ENCODE measurements at places on chromosomes 13 and 19. TPM values are rescaled to one million over a fixed set of nuclear protein-coding genes. Genes with fewer than 3 reads are reported as not detected.

Gene UPK1A
- not detected for polyA plus RNA-seq

Gene SGTA
- polyA plus RNA-seq: 102 TPM

Gene KLK15
- not detected for polyA plus RNA-seq

Gene LRRC63
- 0.87 TPM for polyA plus RNA-seq

Gene TNNT1
- not detected for polyA plus RNA-seq

Gene KASH5
- polyA plus RNA-seq: not detected

- no peak for DNase-seq
Measured at GRCh38 chr19:45135176-45135885, 25.5 kb downstream of the NKPD1 start.

DNA sequence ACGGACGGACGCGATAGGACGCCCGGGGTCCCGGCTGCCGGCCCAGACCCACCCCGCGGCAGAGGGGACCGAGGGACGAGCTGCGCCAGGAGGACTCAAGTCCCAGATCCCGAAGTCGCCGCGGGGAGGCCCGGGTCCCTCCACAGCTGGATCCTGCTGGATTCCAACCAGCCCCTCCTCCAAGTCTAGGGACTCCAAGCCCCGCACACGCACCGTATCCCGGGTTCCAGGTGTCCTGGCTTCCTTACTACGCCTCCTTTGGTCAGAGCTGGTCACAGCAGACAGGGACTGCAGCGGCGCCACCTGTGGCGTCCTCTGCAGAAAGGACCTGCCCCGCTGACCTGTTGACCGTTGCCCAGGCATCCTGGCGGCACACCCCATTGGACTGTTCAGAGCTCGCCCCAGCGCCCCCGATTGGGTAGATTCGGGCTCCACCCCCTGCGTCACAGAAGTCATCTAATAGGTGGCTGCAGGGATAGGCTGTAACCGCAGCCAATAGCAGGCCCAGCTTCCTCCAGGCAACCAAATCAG is 29.0 kb upstream of the ZNF709 start:
- no peak for DNase-seq

DNA sequence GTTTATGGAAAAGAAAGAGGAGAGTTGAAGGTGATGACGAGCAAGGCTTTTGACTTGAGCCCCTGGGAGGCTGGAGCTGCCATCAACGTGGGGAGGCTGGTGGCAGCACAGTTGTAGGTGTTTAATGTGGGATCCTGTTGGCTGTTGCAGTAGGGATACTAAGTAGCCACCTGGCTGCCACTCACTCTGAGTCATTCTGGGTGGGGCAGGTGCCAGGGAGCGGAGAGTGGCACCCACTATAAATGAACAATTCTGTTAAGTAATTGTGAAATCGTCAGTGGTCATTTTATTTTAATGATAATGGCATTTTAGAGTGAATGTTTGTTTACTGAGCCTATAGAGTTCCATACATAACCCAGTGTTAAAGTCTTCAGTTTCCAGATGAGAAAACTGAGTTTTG is 9.8 kb downstream of the ZNF317 start:
- DNase-seq: no peak

- no peak for DNase-seq
Measured at GRCh38 chr13:75723901-75724300, 87.8 kb downstream of the LMO7 start.

- DNase-seq: no peak
Measured at GRCh38 chr13:27728271-27728670, 64.0 kb upstream of the GSX1 start.

DNA sequence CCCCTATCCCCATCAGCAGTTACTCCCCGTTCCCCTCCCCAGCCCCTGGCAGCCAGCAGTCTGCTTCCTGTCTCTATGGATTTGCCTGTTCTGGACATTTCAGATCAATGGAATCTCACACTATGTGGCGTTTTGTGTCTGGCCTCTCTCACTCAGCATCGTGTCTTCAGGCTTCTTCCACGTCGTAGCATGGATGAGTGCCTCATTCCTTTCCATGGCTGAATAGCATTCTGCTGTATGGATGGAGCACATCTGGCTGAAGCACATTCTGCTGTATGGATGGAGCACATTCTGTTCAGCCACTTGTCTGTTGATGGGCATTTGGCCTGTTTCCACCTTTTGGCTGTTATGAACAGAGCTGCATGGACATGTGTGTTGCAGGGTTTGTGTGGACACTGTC is 29.5 kb downstream of the CRTC1 start:
- DNase-seq: no peak

DNA sequence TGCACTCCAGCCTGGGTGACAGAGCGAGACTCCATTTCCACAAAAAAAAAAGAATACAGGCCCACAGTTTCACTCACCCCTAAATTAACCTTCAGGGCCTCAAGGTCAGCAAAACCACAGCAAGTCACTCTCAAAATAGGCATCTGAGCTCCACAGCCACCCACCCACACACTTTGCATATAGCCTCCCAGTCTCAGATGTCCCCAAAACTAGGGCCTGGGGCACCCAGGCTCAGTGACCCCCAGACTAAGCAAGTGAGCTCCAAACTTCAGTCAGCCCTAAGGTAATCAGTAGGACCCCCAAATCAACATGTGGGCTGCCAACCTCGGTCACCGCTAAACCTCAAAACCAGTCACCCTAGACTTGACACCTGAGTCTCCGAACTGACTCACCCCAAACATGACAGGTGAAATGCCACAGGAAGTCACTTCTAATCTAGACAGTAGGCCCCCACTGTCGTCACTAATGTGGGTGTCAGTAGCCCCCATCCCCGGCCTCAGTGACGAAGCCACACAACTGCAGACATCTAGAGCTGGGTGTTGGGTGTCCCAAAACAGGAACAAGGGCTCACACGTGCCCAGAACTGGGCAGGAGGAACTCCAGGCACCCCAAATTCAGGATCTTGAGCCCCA is 13.9 kb downstream of the RABAC1 start:
- peak; percentile 94 for DNase-seq

GRCh38 chr13:97413694-97414093 is 20.3 kb upstream of the RAP2A start:
- no peak for DNase-seq

DNA sequence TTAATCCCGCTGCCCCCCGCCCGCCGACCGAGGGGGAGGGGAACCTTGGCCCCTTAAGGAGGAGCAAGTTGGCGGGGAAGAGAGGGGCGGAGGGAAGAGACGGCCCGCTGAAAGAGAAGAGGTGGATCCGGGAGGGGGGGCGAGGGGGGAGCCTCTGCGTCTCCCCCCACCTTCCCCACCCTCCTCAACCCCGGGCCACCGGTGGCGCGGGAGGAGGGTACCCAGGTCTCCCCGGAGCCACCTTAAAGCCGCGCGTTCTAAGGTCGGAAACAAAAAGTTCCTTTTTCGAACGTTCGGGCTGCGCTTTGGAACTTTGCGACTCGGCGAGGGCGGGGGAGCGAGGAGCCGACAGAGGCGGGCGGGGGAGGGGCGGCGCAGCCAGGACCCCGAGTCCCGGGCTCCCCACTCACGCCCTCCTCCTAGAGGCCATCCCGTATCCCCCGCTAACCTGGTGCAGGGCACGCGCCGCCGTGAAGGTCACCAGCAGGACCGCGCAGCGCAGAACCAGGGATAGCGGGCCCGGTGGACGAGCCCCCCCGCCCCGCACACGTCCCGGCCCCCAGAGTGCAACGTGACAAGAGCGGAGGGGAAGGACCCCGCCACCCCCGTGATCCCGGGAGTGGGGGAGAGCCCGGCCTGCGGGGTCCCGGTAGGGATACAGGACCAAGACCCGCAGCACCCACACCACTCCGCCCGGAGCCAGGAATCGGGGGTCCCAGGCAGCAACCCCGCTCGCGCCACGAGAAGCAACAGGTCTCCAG is 659 bp downstream of the ERF start:
- no peak for DNase-seq

DNA sequence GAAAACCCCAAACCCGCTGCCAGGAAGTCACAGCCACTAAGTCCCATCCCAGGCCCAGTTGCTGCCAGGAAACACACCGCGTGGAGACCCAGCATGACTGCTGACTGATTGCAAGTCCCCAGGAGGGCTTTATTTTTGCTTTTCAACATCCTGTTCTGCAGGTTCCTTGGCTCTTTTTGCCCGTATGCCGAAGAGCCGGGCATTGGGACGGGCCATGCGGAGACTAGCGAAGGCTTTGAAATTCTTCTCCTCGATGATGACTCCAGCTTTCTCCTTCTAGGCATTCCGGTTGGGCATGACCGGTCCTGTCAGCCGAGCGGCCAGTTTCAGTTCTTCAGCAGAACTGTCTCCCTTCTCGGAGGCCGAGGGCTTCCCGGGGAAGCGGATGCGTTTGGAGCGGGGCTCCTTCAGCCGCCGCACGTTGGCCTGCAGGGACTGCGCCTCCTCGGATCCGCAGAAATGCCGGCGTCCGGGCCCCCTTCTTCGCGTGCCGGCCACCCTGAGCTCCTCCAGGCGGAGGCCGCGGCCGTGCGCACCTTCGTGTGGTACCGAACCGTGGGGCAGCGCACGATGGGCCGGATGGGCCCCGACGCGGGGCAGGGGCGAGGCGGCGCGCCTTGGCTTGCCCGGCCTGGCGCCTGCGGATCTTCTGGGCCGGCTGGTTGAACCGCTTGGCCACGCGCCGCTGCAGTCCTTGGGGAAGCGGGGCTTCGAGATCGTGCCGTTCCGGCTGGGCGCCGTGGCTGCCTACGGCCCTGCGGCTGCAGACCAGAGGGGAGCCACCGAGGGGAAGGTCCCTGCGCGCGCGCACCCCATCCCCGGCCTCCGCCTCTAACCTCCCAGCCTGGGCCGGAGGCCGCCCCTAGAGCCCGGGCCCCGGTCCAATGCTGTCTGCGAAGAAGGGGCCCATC is 15.2 kb downstream of the ZSCAN5C start:
- DNase-seq: no peak

- DNase-seq: no peak
Measured at GRCh38 chr13:57409121-57409520, 222.4 kb upstream of the PCDH17 start.

DNA sequence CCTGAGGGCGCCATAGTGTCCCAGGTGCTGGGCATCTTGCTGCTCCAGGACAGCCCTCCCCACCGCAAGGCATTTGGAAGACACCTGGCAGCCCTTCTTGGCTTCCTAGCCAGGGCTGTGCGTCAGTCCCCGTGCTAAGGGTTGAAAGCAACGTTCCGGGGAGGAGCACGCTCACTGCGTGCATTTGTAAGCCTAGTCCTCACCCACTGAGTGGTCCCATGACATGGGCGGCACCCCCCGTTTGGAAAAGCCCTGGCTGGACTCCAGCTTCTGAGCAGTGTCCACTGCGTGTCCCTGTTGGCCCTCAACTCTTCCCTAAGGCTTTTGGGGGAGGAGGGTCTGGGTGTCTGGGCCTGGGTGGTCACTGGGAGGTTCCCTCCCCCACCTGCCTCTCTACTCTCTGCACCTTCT is 76.3 kb upstream of the GPR183 start:
- no peak for DNase-seq

DNA sequence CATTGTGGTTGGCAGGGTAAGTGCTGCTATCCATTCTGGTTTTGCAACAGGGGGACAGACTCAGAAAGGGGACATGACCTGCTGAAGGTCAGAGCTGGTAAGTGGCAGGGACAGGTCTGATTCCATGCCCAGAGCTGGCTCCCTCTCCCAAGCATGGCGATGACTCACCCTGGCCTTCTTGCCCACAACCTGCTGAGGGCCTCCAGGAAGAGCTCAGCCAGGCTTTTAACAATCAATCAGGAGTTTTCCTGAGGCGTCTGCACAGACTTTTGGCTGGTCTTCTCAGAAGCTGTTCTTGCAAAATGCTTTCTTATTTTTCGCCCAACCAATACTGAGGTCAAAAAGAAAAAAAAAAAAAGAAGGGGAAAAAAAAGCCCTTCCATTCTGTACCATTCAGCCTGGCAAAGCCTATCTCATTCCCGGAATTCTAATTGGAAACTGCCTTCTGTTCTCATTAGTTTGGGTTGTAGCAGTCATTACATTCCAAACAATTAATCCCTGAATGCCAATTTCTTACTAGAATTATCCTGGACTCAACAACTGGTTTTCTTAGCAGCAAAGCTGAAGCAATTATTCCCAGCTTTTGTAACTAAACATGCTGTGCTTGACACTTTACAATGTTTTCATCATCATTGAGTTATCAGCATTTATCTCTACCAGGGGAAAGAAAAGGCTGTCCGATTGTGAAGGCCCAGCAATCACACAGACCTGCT is 17.7 kb downstream of the SIAH3 start:
- DNase-seq: no peak

DNA sequence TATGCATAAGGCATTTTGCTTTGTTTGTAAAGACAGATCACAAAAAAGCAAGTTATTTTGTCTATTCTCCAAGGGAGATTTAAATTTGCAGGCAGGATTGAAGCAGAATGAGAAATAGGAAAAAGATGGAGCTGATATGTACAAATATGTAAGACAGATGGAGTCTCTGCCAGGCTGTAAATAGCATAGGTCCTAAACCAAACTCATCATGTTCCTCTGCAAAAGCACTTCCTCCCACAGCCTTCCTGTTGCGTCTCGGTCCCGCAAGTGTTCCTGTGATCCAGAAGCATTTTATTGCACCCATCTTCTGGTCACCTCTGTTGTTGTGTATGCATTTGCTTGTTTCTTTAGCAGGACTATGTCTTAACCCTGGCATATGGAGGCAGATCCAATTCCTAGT is 95.7 kb upstream of the CLDN10 start:
- DNase-seq: no peak

GRCh38 chr13:27406178-27406939 is 18.1 kb upstream of the GTF3A start:
- DNase-seq: no peak

DNA sequence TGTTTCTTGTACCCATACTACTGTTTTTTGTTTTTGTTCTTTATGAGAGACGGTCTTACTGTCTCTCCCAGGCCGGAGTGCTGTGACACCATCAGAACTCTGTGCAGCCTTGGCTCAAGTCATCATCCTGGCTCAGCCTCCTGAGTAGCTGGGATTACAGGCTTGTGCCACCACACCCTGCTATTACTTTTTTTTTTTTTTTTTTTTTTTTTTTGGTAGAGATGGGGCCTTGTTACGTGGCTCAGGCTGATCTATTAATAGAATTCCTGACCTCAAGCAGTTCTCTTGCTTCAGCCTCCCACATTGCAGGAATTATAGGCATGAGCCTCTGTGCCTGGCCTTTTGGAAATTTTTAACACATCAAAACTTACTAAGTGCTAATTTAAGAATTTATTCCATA is 2.9 kb upstream of the ZNF304 start:
- DNase-seq: no peak

GRCh38 chr19:18865973-18866799 is 29.8 kb downstream of the CERS1 start:
- DNase-seq: no peak

GRCh38 chr19:2820112-2820702 is 539 bp downstream of the ZNF554 start:
- no peak for DNase-seq

- no peak for DNase-seq
Measured at GRCh38 chr13:98769736-98770135, 17.3 kb upstream of the SLC15A1 start.

DNA sequence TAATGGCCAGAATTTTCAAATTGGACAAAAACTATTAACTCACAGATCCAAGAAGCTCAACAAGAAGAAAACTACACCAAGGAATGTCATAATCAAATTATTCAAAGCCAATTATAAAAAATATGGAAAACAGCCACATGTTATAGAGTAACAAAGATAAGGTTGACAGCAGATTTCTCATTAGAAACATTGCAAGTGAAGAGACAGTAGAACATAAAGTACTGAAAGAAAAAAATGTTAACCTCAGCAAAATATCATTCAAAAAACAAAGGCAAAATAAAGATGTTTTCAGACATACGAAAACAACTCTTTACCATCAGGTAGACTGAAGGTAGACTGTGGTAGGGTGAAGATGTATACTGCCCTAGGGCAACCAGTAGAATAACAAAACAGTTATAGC is 83.4 kb downstream of the KCNRG start:
- DNase-seq: no peak
